ENCODE measurements at places on chromosomes 5 and 9.

GRCh38 chr5:126122942-126123341 is 300.3 kb upstream of the GRAMD2B start:
- DNase-seq = peak; percentile 94

- peak; percentile 38 for DNase-seq
Measured at GRCh38 chr5:124025306-124025845, 513.4 kb downstream of the CSNK1G3 start.

GRCh38 chr5:136638084-136638483 is 272.7 kb upstream of the TRPC7 start:
- peak; percentile 15 for DNase-seq

DNA sequence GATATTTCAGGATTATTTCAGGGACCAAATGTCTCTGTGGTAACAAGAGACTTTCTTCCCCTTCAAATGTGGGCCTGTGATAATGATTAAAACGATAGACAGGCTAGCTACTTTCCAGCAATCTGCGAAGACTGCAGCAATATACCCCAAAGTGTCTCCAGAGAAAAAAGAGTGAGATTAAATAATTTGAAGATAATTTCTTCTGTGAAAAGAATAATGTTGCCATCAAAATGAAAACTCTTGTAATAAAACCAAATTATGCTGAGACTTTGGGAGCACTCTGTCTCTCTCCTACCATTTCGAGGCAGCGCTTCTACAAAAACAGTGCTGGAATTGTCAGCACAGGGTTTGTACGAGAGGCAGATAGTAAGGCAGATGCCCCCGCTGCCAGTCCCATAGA is 104.2 kb upstream of the SPOCK1 start:
- DNase-seq = no peak

- no peak for DNase-seq
Measured at GRCh38 chr5:111998871-111999270, 241.9 kb upstream of the NREP start.

DNA sequence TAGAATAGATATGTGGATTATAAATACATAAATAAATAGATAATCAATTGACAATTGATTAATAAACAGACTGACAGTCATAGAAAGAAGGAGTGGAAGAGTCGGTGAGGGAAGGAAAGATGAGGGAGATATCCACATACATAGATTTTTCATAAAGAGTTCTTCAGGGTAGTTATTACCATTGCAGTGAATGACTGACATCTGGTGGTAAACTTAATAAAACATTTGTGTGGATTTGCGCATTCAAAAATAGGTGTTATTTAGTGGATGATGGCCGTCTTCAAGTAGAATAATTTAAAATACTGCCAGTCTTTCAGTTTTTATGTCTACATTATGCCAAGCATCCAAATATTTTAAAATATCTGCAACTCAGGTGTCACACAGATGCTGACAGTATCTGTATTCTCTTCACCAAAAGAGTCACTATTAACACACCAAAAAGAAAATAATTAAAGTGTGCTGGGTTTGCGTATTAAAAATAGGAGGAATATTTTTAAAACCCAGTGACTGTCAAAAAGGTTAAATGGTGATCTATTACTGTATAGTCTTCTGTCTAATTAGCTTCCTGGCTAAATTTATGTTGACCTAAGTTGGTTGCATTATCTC is 78.8 kb downstream of the GIN1 start:
- DNase-seq = no peak

DNA sequence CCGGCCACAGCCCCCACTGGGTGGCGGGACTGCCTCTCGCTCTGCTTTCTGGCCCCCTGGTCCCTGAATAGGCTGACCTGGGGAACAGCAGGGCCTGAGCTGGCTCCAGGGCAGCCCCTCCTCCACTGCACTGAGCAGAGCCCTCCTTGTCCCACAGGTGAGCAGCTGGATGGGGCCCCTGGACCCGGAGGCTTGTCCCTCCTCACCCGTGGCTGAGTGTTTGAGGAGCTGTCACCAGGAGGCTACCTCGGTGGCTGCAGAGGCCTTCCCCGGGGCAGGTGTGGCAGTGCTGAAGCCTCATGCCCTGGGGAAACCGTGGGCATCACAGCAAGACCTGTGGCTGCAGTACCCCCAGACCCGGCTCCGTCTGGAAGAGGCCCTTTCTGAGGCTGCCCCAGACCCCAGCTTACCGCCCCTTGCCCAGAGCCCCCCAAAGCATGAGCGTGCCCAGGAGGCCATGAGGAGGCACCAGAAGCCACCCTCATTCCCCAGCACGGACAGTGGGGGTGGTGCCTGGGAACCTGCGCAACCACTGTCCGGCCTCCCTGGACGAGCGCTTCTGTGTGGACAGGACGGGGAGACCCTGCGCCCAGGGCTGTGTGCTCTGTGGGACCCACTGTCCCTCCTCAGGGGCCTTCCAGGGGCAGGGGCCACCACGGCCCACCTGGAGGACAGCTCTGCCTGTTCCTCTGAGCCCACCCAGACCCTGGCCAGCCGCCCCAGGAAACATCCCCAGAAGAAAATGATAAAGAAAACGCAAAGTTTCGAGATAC is 28.5 kb upstream of the LRRC14B start:
- no peak for DNase-seq

- DNase-seq = peak; percentile 11
Measured at GRCh38 chr5:74643111-74643562, 2.6 kb upstream of the ENC1 start.
